ENCODE measurements at places on chromosomes 7 and 10.

DNA sequence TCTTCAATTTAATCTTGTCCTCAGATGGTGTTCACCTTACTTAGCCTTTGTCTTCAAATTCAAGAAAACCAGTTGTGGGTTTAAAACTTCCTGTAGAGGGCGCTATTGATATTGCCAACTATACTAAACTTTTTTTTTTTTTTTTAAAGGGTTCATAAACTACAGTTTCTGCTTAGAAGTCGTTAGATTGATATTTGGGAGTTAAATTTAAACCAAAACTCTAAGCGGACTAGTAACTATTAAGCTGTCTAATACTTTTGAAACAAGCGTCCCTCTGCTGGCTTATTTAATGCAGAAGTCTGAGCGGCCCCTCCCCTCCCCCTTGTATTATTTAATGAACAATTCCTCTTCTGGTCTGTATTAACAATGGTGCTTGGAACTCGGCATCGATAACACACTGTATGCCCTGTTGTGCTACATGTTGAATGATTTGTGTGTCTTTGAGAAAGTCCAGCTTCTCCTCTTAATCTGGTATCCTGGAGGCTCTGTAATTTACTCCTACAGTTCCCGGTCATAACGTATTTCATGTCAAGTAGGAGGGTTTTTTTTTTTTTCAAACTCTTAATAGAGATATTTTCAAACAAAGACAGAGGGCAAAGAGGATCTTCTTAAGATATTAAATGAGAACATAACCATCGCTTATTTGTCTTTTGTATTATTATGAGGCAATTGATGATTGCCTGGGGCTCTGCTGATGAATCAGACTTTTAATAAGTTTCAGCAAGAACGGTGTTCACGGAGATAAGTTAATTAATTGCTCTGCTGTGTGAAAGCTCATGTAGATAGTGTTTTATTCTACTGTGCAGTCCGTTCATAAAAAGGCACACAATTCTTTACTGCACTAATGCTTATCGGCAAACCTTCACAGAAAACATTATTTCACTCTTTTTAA is 22.6 kb upstream of the CREB5 start:
- peak; percentile 75 for DNase-seq

GRCh38 chr10:110780704-110781103 is 91.0 kb upstream of the PDCD4 start:
- DNase-seq = no peak

DNA sequence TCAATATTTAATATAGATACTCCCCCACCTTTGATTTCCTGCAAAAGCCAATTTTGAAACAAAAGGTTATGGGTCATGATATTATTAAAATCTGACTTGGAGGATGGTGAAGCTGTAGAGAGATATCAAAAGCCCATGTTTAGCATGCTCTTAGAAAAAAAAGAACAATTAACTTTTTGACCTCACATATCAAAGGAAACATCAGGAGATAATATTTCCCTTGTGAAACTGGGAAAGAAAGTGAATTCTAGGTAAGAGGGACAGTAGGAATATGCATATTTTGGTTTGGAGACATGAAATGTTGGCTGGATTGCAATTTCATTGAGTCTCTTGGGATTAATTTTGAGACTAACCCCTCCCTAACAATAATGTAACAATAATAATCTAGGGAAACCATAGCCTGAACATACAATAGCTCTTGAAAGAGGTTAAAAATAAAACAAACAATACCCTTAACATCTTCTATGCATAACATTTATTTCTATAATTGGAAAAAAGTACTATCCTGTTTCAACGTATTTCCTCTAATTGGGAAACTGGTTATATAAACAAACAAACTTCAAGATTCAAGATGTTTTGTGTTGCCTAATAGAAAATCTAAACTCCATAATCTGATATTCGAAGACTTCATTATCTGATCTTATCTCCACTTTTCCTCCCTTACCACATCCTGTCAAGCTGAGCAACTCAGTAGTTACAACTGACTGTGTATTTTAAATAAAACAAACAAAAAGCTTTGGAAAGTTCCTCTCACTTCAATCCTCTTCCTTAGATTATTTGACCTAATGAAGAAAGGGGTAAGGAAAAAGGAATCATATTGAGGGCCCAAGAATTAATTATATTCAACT is 14.8 kb downstream of the TMEM26 start:
- DNase-seq = peak; percentile 8

GRCh38 chr10:24556750-24557742 is 166.6 kb downstream of the ARHGAP21 start:
- DNase-seq = peak; percentile 71

- DNase-seq = peak; percentile 76
Observed at GRCh38 chr7:16989811-16990413, 108.1 kb upstream of the AGR3 start.

DNA sequence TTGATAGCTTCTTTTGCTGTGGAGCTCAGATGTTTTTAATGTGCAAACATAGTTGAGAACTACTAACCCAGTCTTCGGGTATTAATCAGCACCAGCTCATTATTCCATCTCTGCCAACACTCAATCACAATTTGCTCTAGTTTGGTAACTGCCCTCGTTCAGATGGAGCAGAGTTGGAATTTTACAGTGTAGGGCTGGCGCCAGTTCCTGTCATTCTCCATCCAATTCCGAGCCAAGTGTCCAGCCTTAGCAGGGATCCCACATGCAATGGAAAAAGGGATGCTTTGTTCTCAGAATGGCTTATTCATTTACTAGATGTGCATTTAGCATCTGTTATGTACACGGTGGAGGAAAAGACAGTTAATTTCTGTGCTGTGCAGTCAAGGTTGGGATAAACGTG is 504.5 kb upstream of the GALNT17 start:
- no peak for DNase-seq

DNA sequence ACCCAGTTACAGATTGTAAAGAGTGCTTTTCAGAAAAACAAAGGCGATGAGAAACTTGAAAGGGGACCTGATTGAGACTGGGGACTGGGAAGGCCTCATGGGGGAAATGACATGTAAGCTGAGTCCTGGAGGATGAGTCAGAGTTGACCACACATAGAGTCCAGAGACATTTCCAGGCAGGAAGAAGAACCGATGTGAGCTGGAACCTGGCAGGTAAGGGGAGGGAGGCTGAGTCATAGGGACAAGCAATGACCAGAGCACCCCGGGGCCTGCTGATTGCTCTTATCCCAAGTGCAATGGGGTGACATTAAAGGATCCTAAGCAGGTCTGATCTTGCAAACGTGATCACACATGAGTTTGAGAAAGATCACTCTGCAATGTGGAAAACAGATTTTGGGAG is 11.7 kb downstream of the TLL2 start:
- DNase-seq = no peak

DNA sequence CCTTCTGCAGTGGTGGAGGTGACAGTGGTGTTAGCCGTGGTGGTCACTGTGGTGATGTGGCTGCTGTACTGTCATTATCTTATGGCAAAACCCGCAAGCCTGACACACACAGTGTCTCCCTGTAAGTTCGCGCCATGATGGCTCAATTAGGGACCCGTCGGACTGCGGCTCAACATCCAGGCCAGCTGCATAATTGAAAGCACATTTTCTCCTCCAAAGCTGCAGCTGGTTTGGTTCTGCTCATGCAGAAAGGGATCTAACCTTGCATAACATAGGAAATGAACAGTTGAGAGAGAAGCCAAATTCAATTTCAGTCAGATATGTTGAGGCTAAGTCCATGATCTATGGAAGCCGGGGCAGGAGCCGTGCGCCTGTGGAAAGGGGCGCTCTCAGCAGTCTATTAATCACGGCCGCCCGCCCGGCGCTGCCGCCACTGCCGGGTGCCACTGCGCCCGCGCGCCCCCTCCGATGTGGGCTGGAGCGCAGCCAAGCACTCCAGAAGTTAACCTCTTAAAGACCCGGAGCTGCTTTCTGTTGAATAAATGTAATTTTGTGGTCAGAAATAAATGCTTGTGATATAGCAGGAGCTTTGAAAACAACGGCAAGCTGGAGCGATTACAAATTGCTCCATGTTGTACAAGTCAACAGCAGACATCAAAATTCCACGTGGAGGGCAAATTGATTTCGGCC is 227.7 kb downstream of the CUX1 start:
- peak; percentile 92 for DNase-seq

DNA sequence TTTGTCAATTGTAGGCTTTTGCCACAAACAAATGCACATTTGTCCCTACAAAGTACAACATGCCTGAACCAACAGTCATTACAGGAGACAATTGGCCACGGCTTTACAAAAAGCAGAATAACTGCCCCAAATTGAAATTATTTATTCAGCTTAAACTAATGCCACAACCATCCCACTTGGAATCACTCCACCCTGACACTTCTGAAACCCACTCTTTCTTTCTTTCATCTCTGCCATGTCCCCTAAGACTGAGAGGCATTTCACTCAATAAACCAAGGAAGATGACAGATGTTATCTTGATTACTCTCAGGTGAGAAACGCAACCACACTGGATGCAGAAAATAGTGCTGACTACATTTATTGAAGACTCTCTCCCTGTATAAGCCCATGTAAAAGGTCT is 2.6 kb upstream of the NPM3 start:
- no peak for DNase-seq

All from fibroblast of skin of scalp (primary cell).